ENCODE measurements at places on chromosomes 7 and 10.

GRCh38 chr7:50507898-50508470 is 57.2 kb downstream of the DDC start:
- DNase-seq = peak; percentile 81

DNA sequence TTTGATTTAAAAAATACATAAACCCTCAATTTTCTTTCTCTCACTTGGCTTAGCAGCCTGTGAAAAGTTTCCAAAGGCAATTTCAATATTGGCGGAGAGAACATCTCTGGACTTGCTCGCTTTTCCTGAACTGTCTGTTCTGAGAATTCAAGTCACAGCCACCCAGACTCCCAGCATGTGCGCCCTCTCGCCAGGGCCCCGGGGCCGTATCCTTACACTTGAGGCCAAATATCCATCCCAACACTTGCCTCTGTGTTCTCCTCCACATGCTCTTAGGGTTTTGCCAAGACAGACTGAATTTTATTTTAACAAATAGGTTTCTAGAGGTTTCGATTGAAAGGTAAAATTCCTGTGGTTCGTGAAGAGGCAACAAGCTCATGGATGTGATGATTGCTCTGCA is 111.5 kb upstream of the GPR26 start:
- no peak for DNase-seq

DNA sequence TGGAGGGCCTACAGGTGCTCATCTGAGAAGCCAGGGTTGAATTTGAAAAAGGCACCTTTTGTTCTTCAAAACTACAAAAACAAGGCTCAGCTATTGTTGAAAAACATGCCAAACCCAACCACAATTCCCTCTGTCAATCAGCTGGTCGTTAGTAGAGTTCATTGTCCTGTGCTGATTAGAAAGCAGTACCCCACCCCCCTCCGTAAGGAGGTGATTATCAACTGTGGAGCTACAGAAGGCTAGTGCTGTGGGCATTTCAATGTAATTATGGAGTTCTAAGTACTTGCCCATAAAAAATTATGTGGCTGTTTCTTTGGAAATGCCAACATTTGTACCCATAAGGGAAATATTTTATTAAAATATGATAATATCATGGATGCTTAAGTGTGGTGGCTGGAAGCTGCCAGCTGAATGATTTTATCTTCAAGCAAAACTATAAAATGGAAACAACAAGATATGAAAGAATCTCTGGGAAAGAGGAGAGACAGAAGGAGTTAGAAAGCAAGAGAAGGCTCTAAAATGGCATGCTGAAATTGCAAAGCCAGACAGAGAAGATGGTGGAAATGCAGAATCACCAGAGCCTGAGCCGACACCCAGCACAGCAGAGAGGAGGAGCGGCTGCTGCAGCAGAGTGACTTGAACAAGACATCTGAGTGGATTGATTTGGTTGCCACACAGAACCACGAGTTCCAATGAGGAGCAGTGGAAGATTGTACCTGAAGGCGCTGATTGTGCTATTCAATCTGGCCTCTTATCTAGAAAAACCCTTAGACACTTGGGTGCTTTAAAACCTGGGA is 179.5 kb upstream of the LRGUK start:
- DNase-seq = no peak

- DNase-seq = no peak
These were observed 89.1 kb downstream of the GRB10 start for GRCh38 chr7:50693455-50694130.

- no peak for DNase-seq
These were observed 141.2 kb upstream of the HDAC9 start for GRCh38 chr7:18354108-18355085.

- DNase-seq = no peak
These were observed 4.5 kb downstream of the HNRNPA2B1 start for GRCh38 chr7:26195867-26196657.

- no peak for DNase-seq
These were observed 3.4 kb upstream of the SAMD8 start for GRCh38 chr10:75107756-75108683.

DNA sequence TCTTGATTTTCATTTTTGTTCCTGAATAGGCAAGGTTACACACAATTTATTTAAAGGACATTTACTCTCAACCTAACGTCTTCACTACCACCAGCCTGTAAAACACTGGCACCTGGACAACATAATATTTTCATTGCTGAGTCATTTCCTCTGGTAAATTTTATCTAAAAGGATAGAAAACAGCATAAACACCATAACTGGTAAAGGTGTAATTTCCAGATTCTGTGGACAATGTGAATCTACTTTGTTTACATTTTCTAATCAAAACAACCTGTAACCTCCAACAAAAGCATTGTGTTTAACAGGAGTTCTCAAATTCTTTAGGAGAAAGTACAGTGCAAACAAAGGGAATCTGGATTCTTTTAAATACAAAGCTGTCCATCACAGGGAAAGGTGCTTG is 472.0 kb upstream of the AKR1E2 start:
- DNase-seq = no peak

DNA sequence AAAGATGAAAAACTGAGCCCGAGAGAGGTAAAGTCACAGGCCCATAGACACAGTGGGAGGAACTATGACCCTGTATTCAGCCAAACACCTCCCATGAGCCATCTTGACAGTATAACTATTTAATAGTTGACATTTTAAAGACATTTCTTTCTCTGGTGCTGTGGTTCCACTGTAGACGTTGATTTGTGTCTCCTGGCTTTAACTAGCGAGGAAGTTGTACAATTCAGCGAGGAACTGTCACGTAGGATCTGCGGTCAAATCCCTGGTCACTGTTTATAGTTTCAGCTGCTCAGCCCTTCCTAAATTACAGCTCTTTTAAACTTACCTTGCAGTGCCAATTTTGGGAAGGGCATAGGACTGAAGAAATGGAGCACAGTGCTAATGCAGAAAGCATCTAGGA is 7.1 kb upstream of the CELF2 start:
- DNase-seq = no peak

- DNase-seq = no peak
These were observed 27.5 kb upstream of the NPVF start for GRCh38 chr7:25255611-25256332.

GRCh38 chr7:17917842-17918241 is 22.5 kb downstream of the SNX13 start:
- no peak for DNase-seq

GRCh38 chr7:99004216-99004615 is 125.9 kb downstream of the TRRAP start:
- DNase-seq = no peak

- DNase-seq = no peak
These were observed 68.0 kb downstream of the PTPRZ1 start for GRCh38 chr7:121940918-121941317.

DNA sequence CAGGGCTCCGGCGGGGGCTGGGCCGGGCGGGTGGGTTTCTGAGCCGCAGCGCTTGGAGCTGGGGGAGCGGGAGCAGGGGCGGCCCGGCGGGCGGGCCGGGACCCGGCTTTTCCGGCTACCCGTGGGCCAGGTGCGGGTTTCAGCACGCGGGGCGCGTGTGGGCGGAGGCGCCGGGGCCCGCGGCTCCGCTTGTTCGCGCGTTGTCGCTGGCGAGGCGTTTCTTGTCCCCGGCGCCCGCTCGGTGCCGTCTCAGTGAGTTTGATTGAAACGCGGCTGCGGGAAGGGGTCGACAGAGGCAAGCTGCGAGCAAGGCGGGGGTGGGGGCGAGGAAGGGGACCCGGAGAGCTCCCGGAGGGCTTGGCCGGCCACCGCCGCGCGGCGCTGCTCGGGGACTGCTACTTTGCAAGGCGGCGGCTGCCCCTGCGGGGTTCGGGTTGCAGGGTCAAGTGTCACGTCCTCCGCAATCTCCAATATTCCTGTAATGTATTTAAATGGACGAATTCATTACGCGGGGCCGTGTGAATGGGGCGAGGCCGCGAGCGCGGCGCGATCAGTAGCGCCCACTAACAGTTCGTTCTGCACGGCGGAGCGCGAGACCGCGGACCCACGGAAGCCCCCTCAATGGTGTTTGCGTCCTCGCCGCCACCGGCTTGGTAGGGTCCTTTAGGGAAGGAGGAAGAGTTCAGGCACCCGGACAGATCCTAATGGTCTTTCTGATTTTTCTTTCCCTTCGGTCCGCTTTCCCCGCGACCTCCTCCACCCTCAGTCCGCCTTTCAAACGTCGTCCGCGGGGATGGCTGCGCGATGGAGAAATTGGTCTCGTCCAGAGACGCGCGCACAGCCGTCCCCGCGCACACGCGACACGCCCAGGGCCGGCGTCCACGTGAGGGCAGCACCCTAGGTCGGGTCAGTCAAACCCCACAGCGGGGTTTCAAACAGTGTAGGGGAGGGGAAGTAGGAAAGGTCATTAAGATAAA is 76.9 kb downstream of the INSIG1 start:
- DNase-seq = no peak

- DNase-seq = no peak
These were observed 908.6 kb downstream of the SORCS3 start for GRCh38 chr10:105549731-105550130.

GRCh38 chr10:31099664-31100063 is 68.0 kb upstream of the ZNF438 start:
- DNase-seq = no peak

- no peak for DNase-seq
These were observed 16.2 kb downstream of the ARHGAP21 start for GRCh38 chr10:24707445-24707844.

- no peak for DNase-seq
These were observed 21.8 kb downstream of the AKR1E2 start for GRCh38 chr10:4847561-4848355.
